CD4-positive, CD25-positive, alpha-beta regulatory T cell (primary cell): ENCODE measurements at places on chromosomes 4 and X. TPM values are rescaled to one million over a fixed set of nuclear protein-coding genes. Genes with fewer than 3 reads are reported as not detected.

DNA sequence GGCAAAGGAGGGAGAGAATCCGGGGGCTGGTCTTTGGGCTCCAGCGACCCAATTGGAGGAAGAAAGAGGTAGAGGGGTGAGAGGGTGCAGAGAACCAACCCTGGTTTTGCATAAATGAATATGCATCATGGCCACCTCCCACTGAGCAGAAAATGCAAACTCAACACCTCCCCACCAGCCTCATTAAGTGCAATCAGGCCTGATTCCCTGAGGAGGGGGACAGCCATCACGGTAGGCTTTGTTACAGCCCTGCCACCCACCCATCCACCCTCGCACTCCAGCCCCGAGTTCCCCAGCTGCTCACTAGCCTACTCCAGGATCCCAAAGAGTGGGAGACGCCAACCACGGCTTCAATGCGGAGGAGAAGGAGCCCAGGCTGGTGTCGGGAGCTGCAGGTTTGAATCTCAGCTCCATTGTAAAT is 48.3 kb upstream of the MAN2B2 start:
- H3K4me1 ChIP-seq: no peaks in the 10 kb centered on the region
- H3K4me3 ChIP-seq: no peak overlapping the region
- no peaks in the 10 kb centered on the region for H3K27me3 ChIP-seq
- H3K27ac ChIP-seq: no peak overlapping the region

- no peak overlapping the region for H3K4me3 ChIP-seq
- no peaks in the 10 kb centered on the region for H3K27me3 ChIP-seq
- H3K4me1 ChIP-seq: no peaks in the 10 kb centered on the region
- no peak overlapping the region for H3K27ac ChIP-seq
- DNase-seq: no peak
These were observed 56.2 kb downstream of the LRRC66 start for GRCh38 chr4:51963841-51964517.

DNA sequence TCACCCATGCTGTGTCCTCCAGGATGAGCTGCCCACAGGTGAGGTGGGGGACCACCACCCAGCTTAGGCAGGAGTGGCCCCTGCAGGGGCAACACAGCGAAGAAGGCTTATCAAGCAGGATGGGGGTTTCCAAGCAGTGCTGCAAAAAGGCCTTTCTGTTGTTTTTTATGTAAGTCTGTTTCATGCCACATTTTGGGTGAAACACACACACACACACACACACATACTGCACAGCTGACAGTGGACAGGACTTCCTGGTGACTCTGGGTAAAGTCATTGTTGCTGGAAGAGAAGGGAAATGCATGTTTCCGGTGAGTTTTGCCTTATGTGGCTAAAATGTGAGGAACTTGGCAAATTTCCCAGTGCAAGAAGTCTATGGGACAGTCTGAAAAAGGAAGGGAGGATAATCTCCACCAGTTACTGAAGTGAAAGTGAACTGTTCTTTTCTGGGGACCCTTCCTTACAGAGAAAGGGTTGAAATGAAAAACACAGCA is 119.2 kb downstream of the IRF2 start:
- no peak overlapping the region for H3K4me3 ChIP-seq
- DNase-seq: peak; percentile 60
- no peak overlapping the region for H3K27ac ChIP-seq
- peaks cover 7% of the 10 kb centered on the region for H3K4me1 ChIP-seq

- no peaks in the 10 kb centered on the region for H3K36me3 ChIP-seq
- no peak overlapping the region for H3K4me3 ChIP-seq
- DNase-seq: no peak
- H3K27ac ChIP-seq: no peak overlapping the region
- H3K27me3 ChIP-seq: no peaks in the 10 kb centered on the region
- no peaks in the 10 kb centered on the region for H3K4me1 ChIP-seq
These were observed 474.4 kb downstream of the RAPGEF2 start for GRCh38 chr4:159577241-159577640.

GRCh38 chr4:128244379-128244778 is 43.2 kb downstream of the PGRMC2 start:
- H3K27ac ChIP-seq: no peak overlapping the region
- no peak overlapping the region for H3K4me3 ChIP-seq
- H3K27me3 ChIP-seq: no peaks in the 10 kb centered on the region
- no peak for DNase-seq
- H3K4me1 ChIP-seq: no peaks in the 10 kb centered on the region

Gene GAGE12F
- polyA plus RNA-seq: not detected

Gene TMEM175
- polyA plus RNA-seq: 13.6 TPM

- no peaks in the 10 kb centered on the region for H3K4me1 ChIP-seq
- H3K27me3 ChIP-seq: no peaks in the 10 kb centered on the region
- H3K36me3 ChIP-seq: no peaks in the 10 kb centered on the region
- no peak overlapping the region for H3K27ac ChIP-seq
- no peak overlapping the region for H3K4me3 ChIP-seq
These were observed 10.1 kb downstream of the PSAPL1 start for GRCh38 chr4:7424553-7425111.

GRCh38 chr4:67371615-67372014 is 173.7 kb downstream of the CENPC start:
- H3K27me3 ChIP-seq: no peaks in the 10 kb centered on the region
- H3K27ac ChIP-seq: no peak overlapping the region
- H3K4me3 ChIP-seq: no peak overlapping the region

DNA sequence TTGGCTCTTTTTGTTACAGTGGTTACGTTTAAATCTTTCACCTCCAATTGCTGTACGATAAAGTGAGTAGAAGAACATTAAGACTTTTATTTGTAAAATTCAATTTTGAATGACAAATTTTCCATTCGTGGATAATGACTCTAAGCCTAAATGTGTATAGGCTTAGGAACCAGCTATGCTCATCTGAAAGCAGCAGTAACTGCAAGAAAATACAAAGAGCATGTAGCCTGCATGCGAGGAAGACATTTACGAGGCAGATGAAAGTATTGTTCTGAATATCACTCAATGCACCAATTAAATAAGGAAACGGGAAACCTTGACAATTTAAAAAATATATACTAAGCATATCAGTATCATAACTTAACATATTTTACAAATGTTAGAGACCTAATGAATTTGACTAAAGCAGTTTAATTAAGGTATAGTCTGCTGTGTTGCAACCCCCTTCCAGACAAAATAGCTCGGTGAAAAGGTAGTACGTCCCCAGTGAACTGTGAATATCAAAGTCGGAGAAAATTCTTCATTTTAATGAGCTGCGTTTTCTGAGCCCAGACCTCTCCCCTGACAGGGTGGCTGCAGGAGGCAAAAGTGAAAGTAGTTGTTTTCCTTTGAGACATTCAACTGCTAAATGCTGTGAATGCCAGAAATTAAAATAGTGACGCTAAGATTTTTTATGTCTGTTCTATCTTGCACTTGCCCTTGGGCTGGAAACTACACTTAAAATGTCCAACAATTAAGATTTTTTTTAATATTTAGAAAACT is 1236.5 kb upstream of the TENM3 start:
- no peak for DNase-seq
- no peak overlapping the region for H3K27ac ChIP-seq
- no peak overlapping the region for H3K4me3 ChIP-seq
- H3K27me3 ChIP-seq: no peaks in the 10 kb centered on the region

Gene TRO
- 0.44 TPM for polyA plus RNA-seq

DNA sequence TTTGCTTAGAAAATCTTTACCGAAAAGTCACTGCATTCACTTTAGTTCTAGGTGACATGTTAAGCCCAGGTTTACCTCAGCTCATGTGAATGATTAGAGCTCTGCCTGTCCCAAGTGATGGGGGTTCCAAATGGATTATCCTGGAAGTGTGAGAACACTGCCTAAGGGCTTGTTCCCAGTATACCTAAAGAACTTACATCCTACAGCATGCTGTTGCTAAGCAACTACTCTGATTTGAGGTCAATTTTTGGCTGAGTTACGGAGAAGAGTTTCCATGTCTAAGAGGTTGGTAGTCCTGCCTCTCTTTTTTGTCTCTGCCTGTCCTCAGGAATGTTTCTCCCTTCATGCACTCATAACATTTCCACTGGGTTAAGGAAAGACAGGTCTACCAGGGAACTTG is 67.6 kb upstream of the UGT2B15 start:
- no peaks in the 10 kb centered on the region for H3K27me3 ChIP-seq
- no peaks in the 10 kb centered on the region for H3K4me1 ChIP-seq
- no peak overlapping the region for H3K4me3 ChIP-seq

GRCh38 chr4:109294468-109295020 is 7.9 kb downstream of the COL25A1 start:
- H3K36me3 ChIP-seq: no peaks in the 10 kb centered on the region
- H3K4me1 ChIP-seq: no peaks in the 10 kb centered on the region
- peaks cover 13% of the 10 kb centered on the region for H3K27me3 ChIP-seq
- DNase-seq: no peak
- H3K4me3 ChIP-seq: no peak overlapping the region

GRCh38 chrX:116285501-116285900 is 115.0 kb downstream of the AGTR2 start:
- no peak overlapping the region for H3K27ac ChIP-seq
- no peaks in the 10 kb centered on the region for H3K27me3 ChIP-seq
- H3K36me3 ChIP-seq: no peaks in the 10 kb centered on the region
- no peaks in the 10 kb centered on the region for H3K4me1 ChIP-seq
- no peak overlapping the region for H3K4me3 ChIP-seq
- no peak for DNase-seq

- no peak overlapping the region for H3K27ac ChIP-seq
- no peak overlapping the region for H3K4me3 ChIP-seq
- H3K4me1 ChIP-seq: no peaks in the 10 kb centered on the region
- DNase-seq: no peak
- H3K27me3 ChIP-seq: no peaks in the 10 kb centered on the region
These were observed 105.7 kb downstream of the CEP44 start for GRCh38 chr4:174389439-174389838.

DNA sequence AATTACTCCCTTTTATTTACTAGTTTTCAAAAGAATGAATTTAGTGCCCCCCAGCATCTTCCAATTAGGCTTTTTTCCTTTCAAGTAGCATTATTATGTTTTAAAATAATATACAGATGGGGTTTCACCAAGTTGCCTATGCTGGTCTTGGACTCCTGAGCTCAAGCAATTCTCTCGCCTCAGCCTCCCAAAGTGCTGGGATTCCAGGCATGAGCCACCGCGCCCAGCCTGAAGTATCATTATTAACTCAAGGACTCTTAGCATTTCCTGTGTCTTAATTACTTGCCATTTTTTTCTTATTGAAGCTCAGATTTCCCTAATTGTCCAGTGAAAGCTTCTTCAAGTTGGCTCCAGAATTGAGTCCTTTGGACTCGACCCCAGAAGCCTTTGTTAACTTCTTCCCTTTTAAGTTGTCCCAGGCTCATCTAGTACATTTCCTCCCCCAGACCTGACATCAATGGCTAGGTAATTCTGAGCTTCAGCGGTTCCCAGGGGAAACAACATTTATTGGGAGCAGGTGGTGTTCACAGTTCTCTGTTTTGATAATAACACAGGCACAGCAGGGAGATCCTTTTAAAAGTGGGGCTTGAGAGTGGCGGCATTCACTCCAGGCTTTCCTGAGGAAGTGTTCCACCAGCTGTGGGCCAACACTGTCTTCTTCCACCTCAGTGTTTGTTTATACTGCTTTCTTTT is 10.0 kb downstream of the SAT1 start:
- no peak overlapping the region for H3K27ac ChIP-seq
- H3K4me3 ChIP-seq: no peak overlapping the region
- H3K4me1 ChIP-seq: no peaks in the 10 kb centered on the region
- no peaks in the 10 kb centered on the region for H3K27me3 ChIP-seq
- H3K36me3 ChIP-seq: no peaks in the 10 kb centered on the region

DNA sequence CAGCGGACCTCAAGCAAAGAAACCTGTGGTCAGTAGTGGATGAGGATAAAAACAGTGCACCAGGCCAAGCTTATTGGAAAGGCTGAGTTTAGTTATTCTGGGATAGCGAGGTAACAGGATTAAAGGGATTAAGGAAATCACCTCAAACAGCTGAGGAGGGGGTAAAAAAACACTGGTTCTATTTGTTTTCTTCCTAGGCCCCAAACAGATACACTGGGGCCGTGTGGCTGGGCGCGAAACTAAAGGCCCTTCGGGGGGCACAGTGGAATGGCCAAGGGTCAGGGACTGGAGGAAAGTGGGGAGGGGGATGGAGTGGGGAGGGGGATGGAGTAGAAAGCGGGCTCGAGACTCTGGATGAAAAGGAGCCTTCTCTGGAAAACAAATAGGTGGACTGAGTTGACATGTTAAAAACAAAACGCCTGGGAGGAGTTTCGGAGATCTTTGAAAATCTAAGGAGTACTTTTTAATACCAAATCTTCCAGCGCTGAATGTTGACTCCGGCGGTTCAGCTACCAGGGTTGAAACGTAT is 2.9 kb downstream of the SOX3 start:
- no peak overlapping the region for H3K27ac ChIP-seq
- H3K4me3 ChIP-seq: no peak overlapping the region
- H3K4me1 ChIP-seq: no peaks in the 10 kb centered on the region
- no peak for DNase-seq
- no peaks in the 10 kb centered on the region for H3K27me3 ChIP-seq

Gene GPC3
- not detected for polyA plus RNA-seq

DNA sequence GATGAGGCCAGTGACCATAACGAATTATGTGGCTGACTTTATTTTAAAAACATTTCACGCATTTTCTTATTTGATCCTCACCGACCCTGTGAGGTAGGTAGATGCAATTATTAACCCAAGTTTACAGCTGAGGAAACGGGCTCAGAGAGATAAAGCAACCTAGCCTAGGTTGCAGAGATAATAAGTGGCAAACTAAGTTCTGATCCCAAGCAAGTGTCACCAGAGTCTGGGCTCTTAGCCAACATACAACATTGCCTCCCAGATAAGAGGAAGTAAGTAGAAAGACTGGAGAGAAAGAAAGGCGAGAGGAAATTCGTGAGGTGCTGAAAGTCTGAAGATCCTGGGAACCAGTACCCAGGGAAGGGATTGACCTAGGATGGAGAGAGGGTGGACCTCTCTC is 77.4 kb upstream of the GPR50 start:
- no peak overlapping the region for H3K4me3 ChIP-seq
- no peaks in the 10 kb centered on the region for H3K27me3 ChIP-seq
- no peak for DNase-seq

GRCh38 chrX:43644124-43644701 is 11.9 kb upstream of the MAOA start:
- H3K36me3 ChIP-seq: no peaks in the 10 kb centered on the region
- no peak overlapping the region for H3K4me3 ChIP-seq
- H3K4me1 ChIP-seq: no peaks in the 10 kb centered on the region
- no peak for DNase-seq
- peaks cover 3% of the 10 kb centered on the region for H3K27me3 ChIP-seq
- no peak overlapping the region for H3K27ac ChIP-seq

DNA sequence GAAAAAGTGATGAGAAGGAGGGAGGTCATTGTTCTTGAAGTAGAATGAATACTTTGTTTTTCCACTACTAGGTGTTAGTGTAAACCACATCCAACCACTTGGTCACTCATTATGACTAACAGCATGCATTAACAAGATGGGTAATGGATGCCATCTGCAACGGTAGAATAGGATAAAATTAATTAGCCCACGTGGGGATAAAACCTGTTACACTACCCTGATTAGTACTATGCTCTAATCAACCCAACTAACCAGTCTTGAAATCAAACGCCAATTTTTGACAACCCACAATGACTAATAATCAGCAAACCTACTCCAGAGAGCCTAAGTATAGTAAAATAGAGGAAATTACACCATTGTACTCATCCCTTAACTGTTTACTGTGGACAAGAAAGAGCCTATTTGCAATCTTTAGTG is 93.4 kb upstream of the MCF2 start:
- DNase-seq: no peak
- H3K4me1 ChIP-seq: no peaks in the 10 kb centered on the region
- H3K27me3 ChIP-seq: no peaks in the 10 kb centered on the region

- H3K27ac ChIP-seq: no peak overlapping the region
- no peak overlapping the region for H3K4me3 ChIP-seq
- H3K36me3 ChIP-seq: no peaks in the 10 kb centered on the region
- H3K27me3 ChIP-seq: peaks cover 8% of the 10 kb centered on the region
- H3K4me1 ChIP-seq: no peaks in the 10 kb centered on the region
These were observed 104.3 kb upstream of the TTC29 start for GRCh38 chr4:147049946-147050345.
